ENCODE measurements at places on chromosomes 11 and 22.

GRCh38 chr11:5514841-5515240, 1.7 kb downstream of the UBQLNL start:
- no peak for DNase-seq

GRCh38 chr11:31819621-31820437, 8.7 kb upstream of the PAX6 start:
- DNase-seq = no peak

- no peak for DNase-seq
These were observed 48.2 kb downstream of the FBLN1 start for GRCh38 chr22:45550891-45551290.

GRCh38 chr11:69300120-69301060, 6.4 kb downstream of the MYEOV start:
- DNase-seq = no peak

DNA sequence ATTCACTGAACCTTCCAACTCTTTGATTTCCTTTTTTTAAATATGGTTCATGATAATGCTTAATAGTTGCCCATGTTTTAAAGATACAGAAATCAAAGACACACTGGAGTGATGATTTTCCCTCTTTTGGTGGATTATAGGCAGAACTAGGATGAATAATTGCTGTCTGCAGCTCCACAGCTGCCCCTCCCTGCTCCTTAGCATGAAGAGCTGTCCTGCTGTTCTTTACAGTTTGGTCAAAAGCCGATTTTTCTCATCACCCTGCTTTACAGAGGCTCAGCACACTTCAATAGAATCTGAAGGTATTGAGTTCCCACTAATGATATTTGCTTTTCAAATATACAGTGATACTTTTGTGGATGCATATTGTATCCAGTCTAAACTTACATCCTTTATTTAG, 202.6 kb downstream of the AASDHPPT start:
- DNase-seq = no peak

GRCh38 chr11:129391360-129391759, 15.7 kb downstream of the BARX2 start:
- no peak for DNase-seq

- no peak for DNase-seq
These were observed 4.1 kb downstream of the NUCB2 start for GRCh38 chr11:17280494-17281127.

- DNase-seq = no peak
These were observed 119.7 kb upstream of the CD82 start for GRCh38 chr11:44445500-44446365.

- DNase-seq = no peak
These were observed 21.7 kb downstream of the KIRREL3 start for GRCh38 chr11:126978911-126979310.

- DNase-seq = no peak
These were observed 34.7 kb upstream of the SEPTIN5 start for GRCh38 chr22:19679522-19680101.

GRCh38 chr11:29623144-29623722, 393.6 kb downstream of the KCNA4 start:
- no peak for DNase-seq

All from HCT116 (cell line).